ENCODE measurements at places on chromosomes 11 and 22.

DNA sequence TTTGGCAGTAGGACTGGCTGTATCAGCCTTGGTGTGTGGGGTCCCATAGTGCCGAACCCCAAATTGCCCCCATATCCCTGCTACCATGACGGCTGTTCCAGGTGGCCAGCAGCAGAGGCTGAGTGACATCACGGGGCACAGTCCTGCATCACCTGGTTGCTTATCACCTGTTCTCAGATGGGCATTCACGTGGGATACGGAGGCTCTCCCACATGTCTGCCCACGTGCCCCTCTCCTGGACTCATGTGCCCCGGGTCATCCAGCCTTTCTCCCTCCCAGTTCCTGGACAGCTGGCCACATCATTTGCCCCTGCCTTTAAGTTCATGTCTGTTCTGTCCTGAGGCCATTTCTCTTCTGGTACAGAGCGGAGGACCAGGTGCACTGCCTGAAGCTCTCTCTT, 431.0 kb upstream of the B3GAT1 start:
- DNase-seq, result no peak

DNA sequence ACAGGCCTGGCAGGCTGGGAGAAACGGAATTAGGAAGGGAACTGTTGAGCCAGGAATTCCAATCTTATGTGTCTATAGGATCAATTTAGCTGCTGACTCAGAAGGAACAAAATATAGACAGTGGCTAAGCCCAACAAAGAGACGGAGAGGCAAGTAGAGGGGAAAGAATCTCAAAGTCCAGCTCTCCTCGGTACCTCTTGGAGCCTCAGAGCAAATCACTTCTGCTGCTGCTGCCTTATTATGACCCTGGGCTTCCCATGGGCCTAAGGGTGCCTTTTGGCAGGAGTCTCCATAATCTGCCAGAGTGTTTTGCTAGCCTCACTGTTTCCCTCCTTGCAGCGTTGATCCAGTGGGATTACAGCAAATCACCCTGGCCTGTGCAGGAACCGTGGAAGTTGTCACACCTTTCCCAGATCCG, 31.7 kb downstream of the PAX6 start:
- DNase-seq, result no peak

DNA sequence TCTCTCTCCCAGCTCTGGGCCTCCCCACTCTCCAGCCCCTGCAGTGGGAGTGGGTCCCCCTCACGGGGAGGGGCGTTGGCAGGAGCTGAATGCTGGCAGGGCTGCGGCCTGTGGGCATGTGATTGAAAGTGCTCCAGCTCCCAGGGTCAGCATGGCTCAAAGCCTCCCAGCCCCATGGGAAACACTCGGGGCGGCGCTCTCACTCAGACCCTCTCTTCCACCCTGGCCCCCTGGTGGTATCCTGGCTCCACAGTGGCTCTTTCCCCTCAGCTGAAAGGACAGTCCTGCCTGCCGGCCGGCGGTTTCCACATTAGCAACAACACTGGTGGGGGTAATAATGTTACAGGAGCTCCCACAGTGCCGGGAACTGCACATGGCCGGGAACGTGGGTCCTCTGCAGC, 35.5 kb downstream of the POLR3H start:
- no peak for DNase-seq

- DNase-seq, result no peak
Observed at GRCh38 chr11:72209101-72209500, 7.5 kb upstream of the FOLR2 start.

- DNase-seq, result no peak
Observed at GRCh38 chr11:61574611-61575010, 6.3 kb downstream of the SYT7 start.

DNA sequence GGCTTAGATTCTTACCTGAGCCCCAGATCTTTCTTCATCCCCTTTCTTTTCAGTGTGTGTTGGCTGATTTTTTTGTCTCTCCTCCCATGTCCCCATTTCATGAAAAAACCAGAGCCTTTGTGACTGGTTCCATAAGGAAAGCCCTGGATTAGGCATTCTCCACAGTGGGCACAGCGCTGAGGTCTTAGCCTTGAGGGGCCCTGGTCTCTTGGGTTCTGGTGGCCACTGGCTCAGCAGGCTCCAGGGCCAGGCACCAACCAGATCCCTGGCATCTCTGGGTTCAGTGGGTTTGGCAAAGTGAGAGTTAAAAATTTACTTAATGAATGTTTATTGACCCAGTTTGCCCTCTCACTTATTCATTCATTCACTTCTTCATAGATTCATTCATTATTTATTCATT, 49.5 kb upstream of the ACCSL start:
- no peak for DNase-seq

- no peak for DNase-seq
Observed at GRCh38 chr11:65504674-65505465, 6.0 kb downstream of the MALAT1 start.

- no peak for DNase-seq
Observed at GRCh38 chr11:79314906-79315689, 125.7 kb downstream of the TENM4 start.

DNA sequence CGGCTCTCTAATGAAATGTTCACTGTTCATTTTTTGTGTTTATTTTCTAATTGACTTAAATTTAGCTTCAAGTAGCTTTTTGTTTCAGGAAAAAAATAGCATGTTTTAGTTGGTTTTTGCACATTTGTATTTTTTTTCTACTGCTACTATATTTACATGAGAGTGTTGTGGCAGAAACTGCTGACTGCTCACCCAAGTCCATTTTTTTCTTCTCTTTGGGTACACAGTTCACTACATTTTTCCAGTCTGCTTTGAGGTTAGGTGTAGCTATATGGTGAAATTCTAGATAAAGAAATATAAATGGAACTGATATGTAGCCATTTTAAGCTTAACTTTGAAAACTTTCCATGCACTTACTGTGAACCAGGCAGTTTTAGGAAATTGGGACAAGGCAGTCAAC, 216.7 kb upstream of the C11orf87 start:
- DNase-seq, result no peak

DNA sequence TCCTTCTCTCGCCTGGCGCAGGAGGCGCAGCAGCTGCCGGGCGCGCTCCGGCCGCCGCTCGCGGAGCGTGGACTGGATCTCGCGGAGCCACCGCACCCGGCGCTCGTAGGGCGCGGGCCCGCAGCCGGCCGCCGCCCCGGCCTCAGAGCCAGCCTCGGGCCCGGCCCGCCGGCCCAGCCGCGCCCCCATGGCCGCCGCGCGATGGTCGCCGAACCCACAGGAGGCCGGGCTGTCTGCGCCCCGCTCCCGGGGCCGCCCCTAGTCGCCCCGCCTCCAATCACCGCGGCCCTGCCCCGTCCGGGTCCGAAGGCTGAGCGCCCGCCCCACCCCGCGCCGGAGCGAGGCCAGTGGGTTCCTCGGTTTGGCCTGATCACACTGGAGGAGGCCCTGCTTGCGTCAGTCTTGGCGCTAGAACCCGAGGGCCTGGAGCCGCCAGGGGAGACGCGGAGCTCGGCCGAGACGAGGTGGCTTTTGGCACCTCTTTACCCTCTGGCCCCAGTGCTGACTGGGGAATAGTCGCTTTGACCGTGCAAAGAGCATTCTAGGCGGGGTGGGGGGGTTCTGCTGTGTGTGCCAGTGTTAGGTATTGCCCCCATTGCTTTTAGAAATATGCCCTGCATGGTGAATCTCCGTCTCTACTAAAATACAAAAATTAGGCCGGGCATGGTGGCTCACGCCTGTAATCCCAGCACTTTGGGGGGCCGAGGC, at the start of gene LRRC75B:
Gene LRRC75B, minus strand, starts transcription at position 223 of the 708 bp plus-strand sequence. Its CDS starts 34 bp downstream, at position 189.
- DNase-seq, result no peak

- no peak for DNase-seq
Observed at GRCh38 chr22:37951305-37951704, 2.1 kb downstream of the C22orf23 start.

DNA sequence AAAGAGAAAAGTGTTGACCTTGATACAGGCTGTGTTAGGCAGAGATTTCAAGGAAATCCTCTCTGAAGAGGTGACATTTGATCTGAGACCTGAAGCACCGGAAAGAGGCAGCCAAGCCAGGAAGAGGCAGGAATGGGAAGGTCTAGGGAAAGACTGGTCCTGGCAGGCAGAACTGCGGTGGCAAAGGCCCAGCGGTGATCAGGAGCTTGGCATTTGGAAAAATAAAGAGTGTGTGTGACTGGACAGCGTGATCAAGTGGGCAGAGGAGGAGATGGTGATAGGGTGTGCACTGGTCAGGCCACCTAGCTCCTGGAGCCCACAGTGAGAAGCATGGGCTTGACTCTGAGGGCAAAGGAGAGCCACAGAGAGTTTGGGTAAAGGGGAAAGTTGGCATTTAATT, 27.2 kb upstream of the GAB4 start:
- DNase-seq, result no peak

DNA sequence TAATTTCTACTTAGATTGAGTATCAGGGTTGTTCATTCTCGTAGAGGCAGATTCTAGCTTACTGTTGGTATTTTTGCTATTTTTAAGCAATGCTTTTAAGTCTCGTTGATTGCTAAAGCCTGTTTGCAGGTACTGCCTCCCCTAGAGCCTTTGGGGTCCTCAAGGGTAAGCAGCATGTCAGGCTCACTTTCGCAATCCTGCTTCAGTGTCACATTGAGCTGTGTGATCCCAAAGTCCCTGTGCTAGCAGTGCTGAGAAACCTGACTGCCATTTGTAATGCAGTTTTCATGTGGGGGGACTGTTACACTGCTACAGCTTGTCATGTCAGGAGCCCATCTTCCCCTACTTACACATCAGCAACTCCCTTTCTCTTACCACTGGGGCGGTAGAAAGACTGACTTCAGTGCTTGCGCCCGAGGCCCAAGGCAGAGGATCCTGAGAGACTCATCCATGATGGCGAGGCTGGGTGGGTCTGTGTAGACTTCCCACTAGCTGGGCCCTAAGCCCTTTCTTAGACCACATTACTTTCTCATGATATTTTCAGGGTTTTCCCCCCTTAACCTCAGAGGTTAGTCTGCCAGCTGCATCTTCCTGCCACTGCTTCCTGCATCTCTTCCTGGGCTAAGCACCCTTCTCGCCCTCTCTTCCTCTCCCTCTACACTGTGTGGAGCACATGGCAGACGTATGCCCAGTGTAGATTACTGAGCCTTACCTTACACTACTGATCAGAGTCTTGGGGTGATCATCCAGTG, 40.8 kb upstream of the ST14 start:
- DNase-seq, result no peak

DNA sequence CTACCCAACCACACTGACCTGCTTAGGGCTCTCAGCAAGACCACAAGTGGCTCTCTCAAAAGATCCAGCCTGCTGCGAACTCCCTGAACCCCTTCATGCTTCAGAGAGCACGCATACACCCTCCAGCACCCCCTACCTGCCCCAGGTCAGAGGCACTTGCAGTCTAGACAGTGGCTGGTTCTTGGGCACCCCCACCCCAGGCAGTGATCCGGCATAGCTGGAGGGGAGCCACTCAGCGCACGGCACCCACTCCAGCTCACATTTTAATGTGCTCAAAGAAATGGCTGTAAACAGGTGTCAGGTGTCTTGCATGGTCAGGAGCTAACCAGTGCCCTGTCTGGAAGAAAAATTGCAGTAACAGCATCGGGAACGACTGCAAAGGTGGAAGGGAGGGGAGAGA, 140.8 kb downstream of the PKNOX2 start:
- DNase-seq, result no peak

GRCh38 chr11:109783840-109784239, 309.4 kb upstream of the ZC3H12C start:
- DNase-seq, result no peak

- DNase-seq, result no peak
Observed at GRCh38 chr11:73415854-73416615, 39.8 kb downstream of the RELT start.

DNA sequence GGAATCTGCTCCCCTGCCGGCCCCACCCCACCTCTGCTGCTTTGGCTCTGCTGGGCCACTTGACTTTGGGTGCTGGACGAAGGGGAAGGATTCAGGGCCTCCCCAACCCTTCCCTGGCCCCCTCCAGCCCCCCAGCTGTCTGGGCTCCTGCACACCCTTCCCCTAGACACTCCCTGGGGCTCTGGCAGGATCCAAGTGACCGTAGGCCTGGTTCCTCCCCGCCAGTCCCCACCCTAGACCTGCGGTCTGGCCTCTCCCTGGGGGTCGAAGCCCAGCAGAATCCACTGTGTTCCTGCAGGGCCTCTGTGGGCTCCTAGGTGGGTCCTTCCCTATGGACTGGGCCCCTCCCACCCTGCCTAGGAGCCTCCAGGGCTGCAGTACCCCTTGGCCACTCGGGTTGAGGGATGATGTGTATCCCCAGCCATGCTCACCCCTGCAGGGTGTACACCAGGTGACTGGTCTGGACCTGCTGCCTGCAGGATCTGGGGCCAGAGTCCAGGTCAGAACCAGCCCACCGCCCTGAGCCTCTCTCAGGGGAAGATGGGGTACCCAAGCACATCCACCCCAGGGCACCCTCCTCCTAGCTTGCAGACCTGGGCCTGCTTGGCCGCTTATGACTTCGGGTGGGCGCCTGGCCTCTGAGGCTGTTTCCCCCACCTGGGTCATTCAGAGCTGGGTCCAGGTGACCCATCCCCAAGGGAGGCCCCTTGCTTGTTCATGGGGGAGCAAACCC, 5.6 kb downstream of the PIM3 start:
- DNase-seq, result no peak

DNA sequence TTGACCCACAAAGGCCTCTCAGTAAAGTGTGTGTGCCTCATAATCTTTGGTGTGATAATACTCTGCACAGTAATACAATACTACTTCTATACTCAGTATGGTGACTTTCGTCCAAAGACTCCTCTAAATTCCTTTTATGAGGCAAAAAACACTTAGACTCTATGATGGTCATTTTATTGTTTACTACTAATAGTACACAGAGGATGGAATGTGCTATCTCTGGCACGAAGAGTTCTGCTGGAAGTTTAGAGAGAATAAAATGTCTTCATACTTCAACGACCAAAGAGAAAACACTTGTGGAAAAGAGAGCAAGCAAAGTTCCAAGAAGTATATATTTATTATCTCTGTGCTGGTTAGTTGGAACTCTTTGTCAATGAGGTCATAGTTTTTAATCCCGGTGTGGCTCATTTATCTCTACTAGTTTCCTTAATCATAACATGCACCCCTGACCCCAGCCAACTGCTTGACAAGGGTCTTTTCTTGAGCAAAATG, 7.5 kb upstream of the CSTF3 start:
- no peak for DNase-seq

GRCh38 chr11:29914203-29914930, 102.5 kb downstream of the KCNA4 start:
- DNase-seq, result no peak

DNA sequence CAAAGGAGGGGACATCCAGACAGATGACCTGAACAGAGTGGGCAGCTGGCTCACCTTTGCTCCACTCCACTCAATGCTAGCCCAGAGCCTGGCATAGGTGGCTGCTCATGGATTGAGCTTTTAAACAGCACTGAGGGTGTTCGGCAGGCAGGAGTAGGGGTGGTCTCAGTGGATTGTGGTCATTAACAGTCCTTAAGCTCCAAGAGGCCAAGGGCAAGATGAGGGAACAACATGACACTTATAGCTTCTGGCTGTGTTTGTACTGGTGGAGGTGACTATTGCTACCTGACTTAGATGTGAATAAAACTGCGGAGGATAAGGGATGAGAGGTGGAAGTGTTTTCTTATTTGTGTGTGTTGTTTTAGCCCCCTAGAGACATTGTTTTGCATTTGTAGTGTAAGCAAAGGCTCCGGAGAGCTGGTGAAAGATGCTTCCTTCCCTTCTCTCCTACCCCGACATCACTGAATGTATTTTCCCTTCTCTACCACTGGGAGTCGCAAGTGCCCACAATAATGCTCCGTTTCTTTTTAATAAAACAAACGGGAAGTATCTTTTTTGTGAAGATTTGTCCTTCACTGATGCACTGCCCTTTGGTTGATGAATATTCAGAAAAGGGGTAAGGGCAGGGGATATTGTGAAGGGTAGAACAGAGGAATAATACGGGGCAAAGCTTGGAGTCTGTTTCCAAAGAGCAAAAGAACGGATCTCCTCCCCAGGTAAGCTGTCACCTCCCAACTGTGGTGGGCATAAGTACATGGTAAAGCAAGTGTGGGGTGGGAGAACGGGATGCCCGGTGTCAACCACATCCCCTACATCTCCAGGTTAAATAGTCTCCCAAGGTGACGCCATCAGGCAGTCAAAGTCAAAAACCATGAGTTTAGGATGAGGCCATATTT, 27.5 kb upstream of the MTNR1B start:
- DNase-seq, result no peak
